SK-MEL-5 (cell line): ENCODE measurements at places on chromosomes 2 and 18. TPM values are rescaled to one million over a fixed set of nuclear protein-coding genes. Genes with fewer than 3 reads are reported as not detected.

Gene DSG1
- 0.08 TPM in 1 of 2 replicates, not detected in the other for total RNA-seq

Gene MOGAT1
- not detected in 2 replicates for total RNA-seq

Gene DYSF
- total RNA-seq, result 0.50 and 0.56 TPM in 2 replicates

Gene SIX3
- not detected in 2 replicates for total RNA-seq

Gene FIGN
- total RNA-seq, result 2.0 and 2.3 TPM in 2 replicates

Gene ZNF142
- total RNA-seq, result 4.7 and 6.3 TPM in 2 replicates

Gene KCNIP3
- 18.1 and 21.0 TPM in 2 replicates for total RNA-seq

Gene C1QL2
- total RNA-seq, result not detected in 2 replicates

Gene RGPD4
- total RNA-seq, result 0.08 TPM in 1 of 2 replicates, not detected in the other

Gene CHST10
- 35.5 and 36.6 TPM in 2 replicates for total RNA-seq

Gene TDRD15
- 0.03 and 0.16 TPM in 2 replicates for total RNA-seq
